Panc1 (cell line): ENCODE measurements at places on chromosomes 5 and 9.

DNA sequence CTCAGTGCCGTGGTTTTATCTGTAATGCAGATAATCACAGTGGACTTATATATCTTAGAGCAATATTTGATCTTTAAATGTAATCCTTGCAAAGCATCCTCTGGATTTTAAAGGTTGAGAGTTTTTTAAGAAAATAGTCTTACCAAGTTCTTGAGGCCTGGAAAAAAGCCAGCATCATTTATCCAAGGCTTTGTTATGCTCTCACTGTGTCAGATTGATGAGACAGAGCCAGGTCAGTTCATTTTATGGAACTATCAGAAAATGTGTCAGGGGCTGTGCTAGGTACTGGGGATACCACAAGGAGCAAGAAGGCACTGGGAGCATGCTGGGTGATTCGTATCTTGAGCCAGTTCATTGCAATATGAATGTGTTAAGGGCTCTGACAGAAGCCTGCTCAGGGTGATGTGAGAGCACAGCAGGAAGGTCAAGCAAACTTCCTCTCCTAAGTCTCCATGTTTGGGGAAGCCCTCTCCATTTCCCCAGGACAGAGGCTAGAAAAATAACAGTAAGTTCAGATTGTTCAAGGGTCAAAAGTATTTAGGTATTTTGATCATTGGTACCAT lies 19.7 kb downstream of the C7 start:
- no peak for DNase-seq

- no peak for DNase-seq
Measured at GRCh38 chr9:89536145-89536574, 38.2 kb upstream of the SEMA4D start.

GRCh38 chr9:124863371-124863871 lies 1.5 kb downstream of the ARPC5L start:
- no peak for DNase-seq

DNA sequence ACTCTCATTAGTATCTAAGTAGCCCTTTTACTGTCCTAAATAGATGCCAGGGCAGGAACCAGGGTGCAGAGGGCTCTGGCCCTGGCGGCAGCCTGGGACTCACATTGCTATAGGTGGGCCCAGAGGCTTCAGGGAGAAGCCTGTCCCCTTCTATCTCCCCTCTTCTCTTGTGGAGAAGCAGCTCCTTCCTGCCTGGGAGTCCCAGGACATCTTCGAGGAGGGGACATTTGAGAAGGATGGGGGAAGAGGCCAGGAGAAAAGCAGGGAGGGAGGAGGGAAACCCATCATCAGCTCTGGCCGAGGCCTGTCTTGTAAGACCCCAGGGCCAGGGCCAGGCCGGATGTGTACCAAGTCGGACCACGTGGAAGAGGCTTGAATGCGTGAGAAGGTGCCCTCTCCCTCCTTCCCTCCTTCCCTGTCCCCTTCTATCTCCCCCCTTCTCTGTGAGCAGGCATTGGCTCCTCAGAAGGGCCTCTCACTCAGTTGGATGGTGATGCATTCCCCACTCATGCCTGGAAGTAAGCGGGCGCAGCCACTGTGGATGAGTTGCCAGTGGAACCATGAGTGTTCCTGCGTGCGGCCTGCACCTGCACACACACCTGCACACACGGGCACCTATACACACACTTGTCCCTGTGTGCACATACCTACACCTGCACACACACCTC lies 20.7 kb upstream of the LPCAT1 start:
- no peak for DNase-seq

GRCh38 chr5:129631961-129632360 lies 115.9 kb upstream of the MINAR2 start:
- no peak for DNase-seq

DNA sequence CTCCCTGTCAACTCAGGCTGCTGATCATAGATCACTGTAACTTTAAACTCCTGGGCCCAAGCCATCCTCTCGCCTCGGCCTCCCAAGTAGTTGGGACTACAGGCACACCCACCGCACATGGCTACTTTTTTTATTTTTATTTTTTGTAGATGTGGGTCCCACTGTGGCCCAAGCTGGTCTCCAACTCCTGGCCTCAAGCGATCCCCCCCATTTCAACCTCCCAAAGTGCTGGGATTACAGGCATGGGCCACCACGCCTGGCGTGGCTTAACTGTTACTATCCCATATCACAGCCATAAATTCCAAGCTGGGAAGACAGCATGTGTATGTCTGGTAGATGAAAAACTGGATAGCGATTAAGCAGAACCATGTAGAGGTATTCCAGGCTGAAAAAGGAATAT lies 1.0 kb downstream of the HDAC3 start:
- DNase-seq, result no peak

GRCh38 chr9:34685591-34685990 lies 5.5 kb downstream of the CCL19 start:
- no peak for DNase-seq

- DNase-seq, result no peak
Measured at GRCh38 chr5:172093965-172094364, 87.5 kb upstream of the FBXW11 start.

GRCh38 chr9:27367921-27368315 lies 71.0 kb upstream of the EQTN start:
- DNase-seq, result no peak

GRCh38 chr9:105539452-105539851 lies 18.5 kb upstream of the FKTN start:
- DNase-seq, result no peak

- no peak for DNase-seq
Measured at GRCh38 chr5:44387921-44388320, 1.3 kb downstream of the FGF10 start.

- no peak for DNase-seq
Measured at GRCh38 chr9:32581512-32582143, 8.7 kb upstream of the NDUFB6 start.

- DNase-seq, result no peak
Measured at GRCh38 chr9:96204853-96205252, 97.1 kb downstream of the HSD17B3 start.

- no peak for DNase-seq
Measured at GRCh38 chr5:125413496-125414274, 667.2 kb upstream of the ZNF608 start.

DNA sequence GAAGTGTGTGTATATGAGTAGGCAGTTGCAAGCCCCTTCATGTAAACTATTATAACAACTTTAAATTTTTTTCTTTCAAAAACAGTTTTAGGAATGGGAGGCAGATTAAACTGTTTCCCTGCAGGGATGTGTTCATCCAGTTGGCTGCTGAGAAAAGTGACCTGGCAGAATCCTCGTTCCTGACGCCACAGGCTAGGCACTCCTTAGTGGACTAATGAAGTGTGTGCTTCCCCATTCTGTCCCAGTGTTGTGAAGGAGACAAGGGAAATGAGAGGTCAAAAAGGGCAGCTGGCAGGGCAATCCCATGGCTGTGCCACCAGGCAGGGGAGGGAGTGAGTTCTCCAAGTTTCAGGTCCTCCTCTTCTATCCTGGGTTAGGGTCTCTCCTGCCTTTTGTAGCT lies 59.8 kb downstream of the FOXD1 start:
- no peak for DNase-seq

GRCh38 chr9:111897601-111898137 lies 1.1 kb downstream of the UGCG start:
- DNase-seq, result no peak

GRCh38 chr5:43997647-43998272 lies 391.5 kb downstream of the FGF10 start:
- peak; percentile 78 for DNase-seq

- DNase-seq, result no peak
Measured at GRCh38 chr9:127637322-127637847, 25.3 kb downstream of the STXBP1 start.

DNA sequence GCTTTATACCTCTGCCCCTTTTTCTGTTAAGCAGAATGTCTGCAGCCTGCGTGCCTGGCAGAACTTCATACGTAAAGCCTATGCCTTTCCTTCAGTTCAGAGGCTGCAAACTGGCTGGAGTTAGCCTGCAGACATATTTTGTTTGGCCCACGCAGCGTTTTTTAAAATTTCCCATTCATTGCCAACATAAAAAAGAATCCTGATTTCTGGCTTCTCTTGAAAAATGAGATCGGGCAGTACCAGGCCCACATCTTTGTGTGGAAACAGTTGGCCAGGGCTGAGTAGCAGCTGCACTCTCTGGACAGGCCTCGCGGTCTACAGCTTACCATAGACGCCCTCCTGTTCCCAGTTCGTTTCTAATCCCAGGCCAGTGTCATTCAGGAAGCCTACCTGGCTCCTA lies 104.4 kb downstream of the SMARCA2 start:
- no peak for DNase-seq

- no peak for DNase-seq
Measured at GRCh38 chr5:120538149-120538548, 74.0 kb downstream of the PRR16 start.

GRCh38 chr5:71786337-71787055 lies 67.4 kb downstream of the CARTPT start:
- DNase-seq, result no peak

DNA sequence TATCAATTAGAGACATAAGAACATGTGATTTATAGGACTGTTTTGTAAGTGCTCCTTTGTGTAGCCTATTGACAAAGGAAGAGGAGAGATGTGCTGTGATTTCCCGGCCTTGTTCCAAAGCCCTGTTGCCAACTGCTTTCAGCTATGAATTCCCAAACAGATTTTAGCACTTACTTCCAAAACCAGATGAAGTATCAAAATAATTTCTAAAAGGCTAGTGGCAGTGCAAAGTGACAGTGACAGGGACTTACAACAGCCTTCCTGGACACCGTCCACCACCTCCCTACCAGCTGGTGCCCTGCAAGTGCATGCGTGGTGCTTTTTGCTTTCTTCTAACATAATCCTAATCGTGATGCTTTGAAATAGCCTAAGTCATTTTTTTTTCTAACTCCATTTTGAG lies 254.1 kb upstream of the ACTBL2 start:
- no peak for DNase-seq

DNA sequence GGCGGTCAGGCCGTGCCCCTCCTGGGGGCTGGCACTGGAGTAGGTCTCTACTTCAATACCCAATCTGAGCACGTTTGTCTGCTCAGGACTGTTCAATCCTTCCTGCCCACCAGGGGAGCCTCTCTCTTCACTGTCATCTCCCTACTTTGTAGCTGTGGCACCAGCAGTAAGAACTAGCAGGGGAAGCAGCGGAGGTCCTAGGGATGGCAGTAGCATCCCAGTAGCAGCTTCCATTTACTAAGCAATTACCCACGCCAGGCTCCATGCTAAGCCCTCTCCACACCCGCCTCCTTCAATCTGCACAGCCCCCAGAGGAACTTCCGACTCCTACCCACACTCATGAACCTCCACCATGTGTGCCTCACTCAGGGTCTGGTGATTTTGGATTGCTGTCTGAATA lies 31.7 kb downstream of the FSTL4 start:
- no peak for DNase-seq

GRCh38 chr9:20082406-20082805 lies 293.6 kb upstream of the SLC24A2 start:
- DNase-seq, result no peak

DNA sequence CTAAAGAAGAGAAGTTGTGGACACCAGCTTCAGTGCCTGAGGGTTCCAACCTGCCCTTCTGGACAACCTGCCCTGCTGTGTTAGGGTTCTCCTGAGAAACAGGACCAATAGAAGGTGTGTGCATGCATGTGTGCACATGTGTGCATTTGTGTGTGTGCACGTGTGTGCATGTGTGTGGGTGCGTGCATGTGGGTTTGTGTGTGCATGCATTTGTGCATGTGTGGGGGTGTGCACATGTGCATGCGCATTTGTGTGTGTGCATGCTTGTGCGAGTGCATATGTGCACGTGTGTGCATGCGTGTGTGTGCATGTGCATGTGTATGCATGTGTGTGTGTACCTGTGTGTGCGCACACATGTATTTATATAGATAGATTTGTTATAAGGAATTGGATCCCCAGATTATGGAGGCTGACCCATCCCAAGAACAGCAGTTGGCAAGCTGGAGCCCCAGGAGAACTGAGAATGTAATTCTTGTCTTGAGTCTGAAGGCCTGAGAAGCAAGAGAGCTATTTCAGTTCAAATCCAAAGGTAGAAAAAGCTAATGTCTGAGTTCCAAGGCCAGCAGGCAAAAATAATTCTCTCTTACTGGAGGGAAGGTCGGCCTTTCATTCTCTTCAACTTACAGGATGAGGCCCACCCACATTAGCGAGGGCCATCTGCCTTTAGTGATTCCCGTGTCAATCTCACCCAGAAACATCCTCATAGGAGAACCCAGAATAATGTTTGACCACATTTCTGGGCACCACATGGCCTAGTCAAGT lies 62.9 kb upstream of the SYNPO start:
- DNase-seq, result no peak
